ENCODE measurements at places on chromosomes 1 and 21.

GRCh38 chr1:119489201-119489600, 17.8 kb upstream of the HSD3B1 start:
- no peak for DNase-seq

DNA sequence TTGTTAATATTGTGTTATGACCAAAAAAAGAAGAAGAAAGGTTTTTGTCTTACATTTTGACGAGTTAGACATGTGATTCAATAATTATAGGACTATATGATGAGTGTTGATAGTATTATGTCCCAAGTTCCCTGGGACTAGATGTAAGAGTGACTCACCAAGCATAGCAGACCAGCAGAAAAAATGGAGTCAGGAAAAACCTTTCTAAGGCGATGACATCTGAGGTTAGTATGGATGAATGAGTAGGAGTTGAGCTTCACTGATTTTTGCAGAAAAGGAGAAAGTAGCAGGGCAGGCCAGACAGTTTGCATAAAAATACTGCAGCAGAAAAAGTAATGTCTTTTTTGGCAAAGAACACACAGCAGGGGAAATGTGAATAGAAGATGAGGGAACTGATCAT, 1041.3 kb upstream of the ADGRL4 start:
- DNase-seq: no peak

GRCh38 chr1:32256473-32257226, 5.6 kb downstream of the LCK start:
- DNase-seq: no peak

DNA sequence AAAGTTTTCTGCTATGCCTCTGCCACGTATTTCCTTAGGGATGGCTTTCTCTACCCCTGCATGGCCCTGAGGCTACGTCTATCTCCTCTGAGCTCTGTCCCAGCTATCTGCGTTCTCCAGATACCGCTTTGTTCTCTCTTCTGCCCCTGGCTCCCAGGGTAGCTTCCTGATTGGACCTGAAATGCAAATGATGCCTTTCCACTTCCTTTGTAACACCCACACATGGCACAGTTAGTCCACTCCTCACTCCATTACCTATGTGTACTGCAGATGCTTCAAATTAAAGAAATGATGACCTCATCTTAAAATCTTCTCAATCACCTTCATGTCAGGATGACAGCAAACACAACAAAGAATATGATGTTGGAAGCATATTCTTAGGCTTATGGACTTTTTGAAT, 138.6 kb upstream of the POGK start:
- no peak for DNase-seq

- DNase-seq: no peak
Observed at GRCh38 chr1:73162564-73162963, 880.2 kb upstream of the NEGR1 start.

- DNase-seq: no peak
Observed at GRCh38 chr21:39685991-39686390, 59.0 kb upstream of the IGSF5 start.

GRCh38 chr1:169148472-169149252, 42.2 kb downstream of the ATP1B1 start:
- no peak for DNase-seq
